LoVo (cell line): ENCODE measurements at places on chromosomes 5 and 9.
A peak's percentile ranks its signal among the peaks of the same experiment; 100 is the strongest.

- DNase-seq = no peak
Measured at GRCh38 chr9:130062750-130063149, 9.0 kb downstream of the GPR107 start.

GRCh38 chr9:125985142-125985997 is 238.2 kb downstream of the PBX3 start:
- no peak for DNase-seq

DNA sequence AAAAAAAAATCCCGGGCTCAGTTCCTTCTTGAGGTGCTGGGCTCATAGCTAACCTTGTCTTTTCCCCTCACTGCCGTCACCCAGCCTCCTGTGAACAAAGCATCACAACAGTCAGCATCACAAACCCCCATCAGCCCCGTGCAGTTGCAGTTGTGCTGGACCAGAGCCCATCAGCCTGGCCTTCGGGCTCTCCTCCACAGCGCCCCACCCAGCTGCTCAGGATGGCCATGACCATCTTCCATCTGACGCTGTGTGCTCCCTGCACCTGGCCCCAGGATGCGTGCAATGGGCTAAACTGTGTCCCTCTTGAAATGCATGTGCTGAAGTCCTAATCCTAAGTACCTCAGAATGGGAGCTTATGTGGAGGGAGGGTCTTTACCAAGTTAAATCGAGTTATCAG is 48.1 kb downstream of the NSUN2 start:
- no peak for DNase-seq

- DNase-seq = no peak
Measured at GRCh38 chr5:102874054-102874453, 118.9 kb downstream of the PAM start.

- DNase-seq = no peak
Measured at GRCh38 chr5:120852222-120852860, 388.2 kb downstream of the PRR16 start.

DNA sequence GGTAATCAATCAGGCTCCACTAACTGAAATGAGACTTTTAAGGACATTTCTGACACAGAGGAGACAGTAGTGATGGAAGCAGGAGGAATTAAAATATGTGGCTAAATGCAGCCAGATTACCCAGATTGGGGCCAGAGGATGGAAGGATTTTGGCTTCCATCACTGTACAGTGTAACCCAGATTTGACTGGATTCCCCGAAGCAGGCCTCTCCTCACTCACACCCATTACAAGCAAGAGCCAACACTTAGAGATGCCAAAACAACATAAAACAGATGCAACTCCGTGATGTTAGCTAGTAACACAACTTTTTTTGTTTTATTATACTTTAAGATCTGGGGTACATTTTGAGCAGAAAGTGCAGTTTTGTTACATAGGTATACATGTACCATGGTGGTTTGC is 17.6 kb downstream of the TEK start:
- DNase-seq = no peak

- no peak for DNase-seq
Measured at GRCh38 chr9:1956958-1957357, 58.2 kb upstream of the SMARCA2 start.

GRCh38 chr9:106324053-106324585 is 538.8 kb upstream of the ZNF462 start:
- no peak for DNase-seq

DNA sequence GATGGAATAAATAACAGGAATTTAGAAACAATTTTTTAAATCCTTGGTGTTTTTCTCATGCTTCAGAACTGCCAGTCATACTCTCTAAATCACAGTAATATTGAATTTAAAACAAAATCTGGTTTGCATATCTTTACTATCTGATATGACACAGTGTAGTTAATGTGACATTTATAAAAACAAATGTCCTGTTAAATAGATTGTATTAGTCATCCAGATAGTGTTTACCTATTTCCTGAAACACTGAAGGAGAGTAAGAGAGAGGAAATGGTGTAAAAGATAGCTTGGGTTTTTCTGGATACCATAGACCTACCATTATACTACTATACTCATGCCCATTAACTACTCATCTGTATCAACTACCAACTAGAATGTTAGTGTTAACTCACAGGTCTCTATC is 292.3 kb downstream of the MAN2A1 start:
- no peak for DNase-seq

- no peak for DNase-seq
Measured at GRCh38 chr5:10825897-10826644, 65.0 kb upstream of the DAP start.

DNA sequence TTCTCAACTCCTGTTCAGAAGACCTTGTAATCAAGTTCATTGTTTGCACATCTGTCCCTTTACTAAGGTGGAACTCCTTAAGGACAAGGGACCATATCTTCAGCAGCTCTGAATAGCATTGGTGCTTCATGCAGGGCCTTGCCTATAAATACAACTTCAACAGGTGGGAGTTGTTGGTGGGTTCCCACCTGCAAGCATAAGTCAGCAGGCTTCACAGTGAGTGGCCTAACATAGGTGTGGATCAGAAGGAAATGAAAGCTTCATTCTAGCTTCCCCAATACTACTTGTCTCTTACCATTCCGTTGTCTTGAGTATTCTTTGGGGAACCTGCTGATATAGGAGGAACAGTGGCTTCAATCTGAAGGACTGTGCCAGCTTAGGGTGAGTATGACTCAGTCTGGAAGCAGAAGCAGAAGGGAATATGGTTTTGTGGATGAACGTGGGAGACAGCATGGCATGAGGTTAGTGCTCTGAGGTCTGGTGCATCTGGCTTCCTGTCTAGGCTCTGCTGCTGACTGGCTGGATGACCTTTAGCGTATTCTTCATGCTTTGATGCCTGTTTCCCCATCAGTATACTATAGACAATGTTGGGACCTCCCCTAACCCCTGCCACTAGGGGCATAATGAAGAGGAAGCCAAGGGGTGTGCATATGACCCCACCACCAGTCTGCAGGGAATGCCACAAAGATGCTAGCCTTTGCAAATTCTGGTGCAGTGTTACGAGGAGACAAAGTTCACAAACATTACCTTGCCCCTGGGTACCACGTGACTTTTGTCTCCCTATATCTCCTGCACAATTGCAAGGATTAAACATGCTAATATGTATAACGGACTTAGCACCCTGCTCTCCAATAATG is 192.3 kb downstream of the PALM2AKAP2 start:
- DNase-seq = no peak

DNA sequence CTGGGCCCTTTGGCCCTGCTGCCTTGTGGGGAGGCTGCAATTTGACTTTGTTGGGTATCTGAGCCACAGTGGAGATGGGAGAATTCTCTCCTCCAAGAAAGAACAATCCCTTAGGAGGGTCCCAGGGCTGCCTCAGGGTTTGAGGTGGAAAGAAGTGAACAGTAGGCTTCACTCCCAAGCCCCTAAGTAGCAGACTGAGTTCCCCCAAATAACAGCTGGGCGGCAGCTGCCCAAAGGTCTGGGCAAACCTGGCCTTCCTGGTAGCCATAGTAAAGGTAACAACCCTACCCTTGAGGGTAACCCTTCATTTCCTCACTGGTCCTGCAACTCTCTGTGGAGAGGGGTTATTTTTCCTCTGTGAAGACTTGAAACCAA is 746 bp downstream of the RGS3 start:
- no peak for DNase-seq

DNA sequence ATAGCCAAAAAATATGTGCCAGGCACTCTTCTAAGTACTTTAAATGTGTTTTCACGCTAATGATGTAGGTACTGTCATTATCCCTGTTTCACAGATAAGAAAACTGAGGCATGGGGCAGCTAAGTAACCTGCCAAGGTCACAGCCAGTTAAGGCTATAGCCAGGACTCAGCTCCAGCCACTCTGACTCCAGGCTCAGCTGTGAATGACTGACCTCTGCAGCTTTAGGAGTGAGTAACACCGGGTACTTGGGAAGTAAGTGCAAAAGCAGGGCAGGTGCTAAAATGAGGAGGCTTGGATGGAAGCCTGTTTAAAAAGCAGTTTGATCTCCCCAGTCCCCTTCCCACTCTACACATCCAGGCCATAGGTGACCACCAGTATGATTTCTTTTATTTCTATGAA is 10.6 kb upstream of the SHC3 start:
- DNase-seq = no peak

GRCh38 chr5:38931731-38932130 is 85.9 kb downstream of the OSMR start:
- DNase-seq = no peak

- no peak for DNase-seq
Measured at GRCh38 chr5:117082977-117083376, 508.4 kb upstream of the SEMA6A start.

- peak; percentile 12 for DNase-seq
Measured at GRCh38 chr9:36991516-36992134, 42.4 kb downstream of the PAX5 start.

DNA sequence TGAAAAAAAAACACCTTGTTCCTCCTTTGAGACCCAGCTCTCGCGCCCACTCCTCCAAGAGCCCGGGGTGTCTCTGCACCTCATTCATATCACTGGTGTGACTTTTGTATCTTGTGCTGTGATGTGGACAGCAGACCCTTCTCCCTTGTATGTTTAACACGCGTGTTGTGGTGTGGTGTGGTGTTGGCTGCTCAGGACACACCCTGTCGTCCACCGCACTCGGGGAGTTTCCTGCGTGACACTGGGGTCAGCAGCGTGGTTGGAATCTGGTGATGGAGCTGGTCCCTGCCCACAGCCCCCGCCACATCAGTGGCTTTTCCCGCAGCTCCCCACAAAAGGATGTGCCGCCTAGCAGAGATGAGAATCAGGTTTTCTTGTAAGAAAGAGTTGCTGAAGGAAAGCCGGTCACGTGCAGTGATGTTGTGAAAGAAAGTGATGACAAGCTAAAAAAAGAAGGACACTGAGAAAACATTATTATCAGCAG is 61.5 kb downstream of the TENT4A start:
- no peak for DNase-seq

- DNase-seq = no peak
Measured at GRCh38 chr5:9033524-9033923, 512.4 kb downstream of the SEMA5A start.

- no peak for DNase-seq
Measured at GRCh38 chr9:20563917-20564316, 58.4 kb downstream of the MLLT3 start.

DNA sequence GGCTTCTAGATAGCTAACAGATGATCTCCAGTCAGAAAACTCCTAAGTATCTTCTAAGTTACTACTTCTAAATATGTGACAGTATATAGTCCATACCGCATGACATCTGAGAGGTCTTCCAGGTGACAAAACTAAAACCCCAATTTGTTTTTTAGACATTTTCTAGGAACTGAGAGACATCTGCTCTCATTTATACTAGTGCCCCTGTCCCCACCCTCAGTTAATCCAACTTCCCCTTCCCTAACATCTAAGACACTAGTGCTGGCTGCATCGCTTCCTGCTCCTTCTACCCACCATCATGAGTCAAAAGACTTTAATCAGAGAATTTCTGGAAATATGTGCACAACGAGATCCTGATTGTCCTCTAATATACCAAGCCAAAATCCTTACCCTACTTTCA is 37.9 kb downstream of the FBXW11 start:
- DNase-seq = no peak

GRCh38 chr5:149452665-149453617 is 73.8 kb upstream of the IL17B start:
- no peak for DNase-seq

DNA sequence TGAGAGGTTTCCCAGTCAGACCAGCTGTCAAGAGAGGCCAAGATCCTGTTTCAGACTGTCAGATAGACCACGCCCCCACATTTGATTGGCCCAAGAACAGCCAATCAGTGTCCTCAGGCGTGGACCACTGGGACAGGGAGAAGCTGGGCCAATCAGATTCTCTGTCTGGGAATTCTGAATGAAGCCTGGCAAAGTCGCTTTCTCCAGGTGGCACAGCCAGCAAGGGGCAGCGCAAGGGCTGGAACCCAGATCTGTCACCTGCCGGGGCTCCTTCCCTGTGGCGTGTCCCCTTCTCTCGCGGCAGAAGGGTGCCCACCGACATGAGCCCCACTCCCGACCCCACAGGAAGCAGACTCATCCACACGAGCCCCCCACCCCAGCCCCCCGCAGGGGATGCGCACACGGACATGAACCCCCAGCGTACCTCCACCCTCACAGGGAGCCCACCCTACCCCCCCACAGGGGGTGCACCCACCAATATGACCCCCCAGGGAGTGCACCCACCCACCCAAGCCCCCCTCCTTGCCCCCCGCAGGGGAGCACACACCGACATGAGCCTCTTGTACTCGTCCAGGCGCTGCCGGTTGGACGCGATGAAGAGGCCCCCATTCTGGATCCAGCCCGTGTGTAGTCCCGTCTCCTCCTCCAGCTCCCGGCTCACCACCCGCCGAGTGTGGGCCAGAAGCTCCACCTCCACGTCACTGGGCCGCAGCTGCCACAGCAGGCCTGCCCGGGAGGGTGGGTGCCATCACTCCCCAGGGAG is 6.1 kb downstream of the SARDH start:
- no peak for DNase-seq

DNA sequence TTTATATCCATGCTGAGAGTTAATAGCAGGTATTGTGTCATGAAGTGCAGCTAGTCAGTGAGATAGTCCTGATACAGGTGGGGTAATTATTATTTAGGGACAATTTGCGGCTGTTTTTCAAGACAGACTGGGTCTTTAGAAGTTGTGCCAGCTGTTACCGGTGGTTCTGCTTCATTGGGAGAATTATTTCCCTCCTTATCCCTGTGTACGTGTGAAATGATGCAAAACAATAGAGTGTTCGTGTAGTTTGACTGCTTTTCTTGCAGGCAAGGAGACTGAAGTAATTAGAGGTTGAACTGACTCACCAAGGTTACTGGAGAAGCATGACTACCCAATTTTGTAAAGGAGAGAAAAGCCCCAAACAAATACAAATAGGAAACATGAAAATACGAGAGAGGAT is 101.7 kb downstream of the ARRDC3 start:
- DNase-seq = no peak

DNA sequence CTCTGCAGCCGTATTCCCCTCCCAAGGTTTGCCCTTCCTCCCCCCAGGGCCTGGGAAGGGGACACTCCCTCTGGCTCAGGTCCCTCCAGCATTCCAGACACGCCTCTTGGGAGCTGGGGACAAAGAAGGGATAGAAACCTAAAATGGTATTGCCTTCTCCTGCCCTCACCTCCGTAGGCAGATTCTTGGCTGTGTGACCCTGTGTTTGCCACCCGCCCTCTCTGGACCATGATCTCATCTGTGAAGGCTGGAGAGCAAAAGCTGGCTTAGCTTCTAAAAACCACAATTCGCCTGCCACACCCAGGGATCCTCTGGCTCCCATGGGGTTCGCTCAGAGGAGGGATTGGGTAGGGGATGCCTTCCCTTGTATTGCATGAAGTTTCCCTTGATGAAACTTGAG is 7.7 kb downstream of the AQP3 start:
- DNase-seq = peak; percentile 58

GRCh38 chr5:98872674-98873073 is 56.1 kb downstream of the CHD1 start:
- DNase-seq = no peak
